Stimulated activated CD4-positive, alpha-beta T cell treated with anti-CD3 and anti-CD28 coated beads, Interleukin-1b, Interleukin-23, amount 100 ng/mL, for 1 hour (primary cell): ENCODE measurements at places on chromosomes 2 and 18.

GRCh38 chr2:689237-689636, 12.0 kb upstream of the TMEM18 start:
- DNase-seq: no peak

DNA sequence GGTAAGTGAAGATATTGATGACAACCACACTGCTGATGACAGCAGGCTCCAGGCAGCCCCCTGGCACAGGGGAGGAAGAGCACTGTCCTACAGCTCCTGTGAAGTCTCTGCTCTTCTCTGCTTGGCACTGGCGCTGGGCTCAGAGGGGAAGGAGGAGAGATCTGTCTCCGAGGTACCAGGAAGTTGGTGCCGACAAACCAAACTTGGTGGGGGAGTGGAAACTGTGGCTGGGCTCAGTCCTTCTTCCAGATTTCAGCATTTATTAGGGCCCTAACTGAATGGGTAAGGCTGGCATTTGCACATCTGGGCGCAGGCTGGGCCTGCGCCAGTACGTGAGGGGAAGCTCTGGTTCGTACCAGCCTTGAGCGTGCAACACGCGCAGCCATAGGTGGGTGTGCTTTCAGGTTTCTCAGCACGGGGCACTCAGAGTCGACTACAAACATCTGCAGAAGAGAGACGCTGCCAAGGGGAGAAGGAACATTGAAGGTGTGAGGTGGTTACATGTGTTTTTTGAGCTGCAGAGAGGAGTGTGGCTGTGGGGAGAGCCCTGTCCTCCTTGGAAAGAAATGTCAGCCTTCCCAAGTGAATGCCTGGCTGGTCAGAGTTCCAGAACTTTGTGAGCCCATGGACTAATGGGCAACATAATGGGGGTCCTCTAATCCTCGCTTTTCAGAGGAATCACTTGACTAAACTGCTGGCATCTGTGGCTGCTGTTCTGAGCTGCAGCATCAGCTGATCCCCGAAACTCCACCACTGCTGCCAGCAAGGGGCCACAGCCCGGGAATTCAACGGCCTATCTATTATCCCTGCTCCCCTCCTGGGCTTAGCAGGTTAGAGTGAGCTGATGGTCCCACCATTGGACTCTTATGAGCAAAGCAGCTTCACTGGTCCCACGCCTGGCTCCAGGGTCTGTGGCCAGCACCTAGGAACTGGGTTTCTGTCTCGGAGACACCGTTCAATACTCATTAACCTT, 55.2 kb upstream of the SEMA4C start:
- no peak for DNase-seq

GRCh38 chr18:7678801-7679200, 111.7 kb downstream of the PTPRM start:
- DNase-seq: no peak

- no peak for DNase-seq
Measured at GRCh38 chr2:72175636-72176035, 28.0 kb upstream of the CYP26B1 start.

DNA sequence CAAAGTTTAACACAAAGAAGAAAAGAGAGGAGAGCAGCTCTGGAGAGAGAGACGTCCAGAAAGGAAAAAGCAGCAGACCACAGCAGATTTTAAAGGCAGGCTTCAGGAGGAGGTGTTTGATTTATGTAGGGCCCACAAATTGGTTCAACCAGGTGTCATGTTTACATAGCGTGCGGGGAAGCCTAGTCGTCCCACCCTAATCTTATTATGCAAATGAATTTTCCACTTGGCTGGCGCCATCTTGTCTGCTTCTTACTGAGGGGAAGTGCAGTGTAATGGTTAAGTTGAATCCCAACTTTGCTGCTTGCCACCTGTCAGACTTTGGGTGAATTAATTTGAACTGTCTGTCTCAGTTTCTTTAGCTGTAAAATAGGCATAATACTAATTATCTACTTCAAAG, 282.4 kb upstream of the CYRIA start:
- DNase-seq: no peak

DNA sequence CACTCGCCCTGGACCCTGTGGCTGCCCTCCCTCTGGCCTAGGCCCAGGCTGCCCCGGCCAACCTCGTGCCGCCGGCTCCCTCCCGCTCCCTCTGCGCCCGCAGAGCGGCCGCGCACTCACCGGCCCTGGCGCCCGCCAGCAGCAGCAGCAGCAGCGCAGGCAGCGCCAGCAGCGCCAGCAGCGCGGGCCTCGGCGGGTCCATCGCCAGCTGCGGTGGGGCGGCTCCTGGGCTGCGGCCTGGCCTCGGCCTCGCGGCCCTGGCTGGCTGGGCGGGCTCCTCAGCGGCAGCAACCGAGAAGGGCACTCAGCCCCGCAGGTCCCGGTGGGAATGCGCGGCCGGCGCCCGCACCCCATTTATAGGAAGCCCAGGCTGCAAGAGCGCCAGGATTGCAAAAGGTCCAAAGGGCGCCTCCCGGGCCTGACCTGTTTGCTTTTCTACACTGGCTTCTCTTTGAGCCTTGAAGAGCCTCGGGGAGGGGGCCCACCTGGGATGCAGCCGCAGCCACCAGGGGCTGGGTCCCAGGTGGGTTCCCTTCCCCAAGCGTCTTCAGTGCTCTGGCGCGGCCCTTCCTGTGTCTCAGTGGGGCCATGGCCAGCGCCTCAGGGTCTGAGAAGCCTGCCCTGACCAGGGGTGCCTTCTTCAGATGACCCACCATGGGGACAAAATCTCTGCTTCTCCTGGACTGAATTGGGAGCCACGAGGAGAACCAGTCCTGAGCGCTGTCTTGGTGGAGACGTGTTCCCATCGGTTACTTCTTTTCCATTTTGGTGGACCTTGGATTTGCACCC, at the start of gene APOB:
Gene APOB (minus strand): TSS at position 330 of the 789 bp plus-strand sequence. CDS start 128 bp downstream, at position 202.
- no peak for DNase-seq

DNA sequence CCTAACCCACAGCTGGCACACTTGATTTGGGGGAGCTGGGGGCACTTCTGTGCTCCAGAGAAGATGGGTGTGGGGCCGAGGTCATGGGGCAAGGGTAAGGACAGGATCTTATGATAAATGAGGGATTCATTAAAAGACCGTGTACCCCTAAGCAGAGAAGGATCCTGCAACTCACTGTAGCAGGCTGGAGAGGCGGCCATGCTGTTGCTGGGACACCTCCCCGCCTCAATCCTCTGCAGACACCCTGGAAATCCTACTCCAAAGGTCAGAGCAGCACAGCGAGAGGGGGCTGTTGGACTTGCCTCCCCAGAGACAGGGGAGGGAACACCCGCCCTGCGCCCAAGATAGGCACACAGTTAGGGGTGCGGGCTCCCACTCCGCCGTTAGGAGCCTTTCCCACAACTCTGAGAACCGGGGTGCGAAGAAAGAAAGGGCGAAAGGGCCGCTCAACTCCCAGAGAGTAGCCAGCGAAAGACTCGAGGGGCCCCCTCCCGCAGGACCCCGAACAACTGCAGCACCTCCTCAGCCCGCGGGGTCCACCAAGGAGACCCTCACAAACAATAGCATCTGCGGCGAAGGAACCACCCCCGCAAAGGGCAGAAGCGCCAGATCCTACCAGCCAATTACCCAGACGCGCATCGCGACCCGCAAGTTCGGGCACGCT, 1.4 kb downstream of the PARD6G start:
- DNase-seq: no peak

DNA sequence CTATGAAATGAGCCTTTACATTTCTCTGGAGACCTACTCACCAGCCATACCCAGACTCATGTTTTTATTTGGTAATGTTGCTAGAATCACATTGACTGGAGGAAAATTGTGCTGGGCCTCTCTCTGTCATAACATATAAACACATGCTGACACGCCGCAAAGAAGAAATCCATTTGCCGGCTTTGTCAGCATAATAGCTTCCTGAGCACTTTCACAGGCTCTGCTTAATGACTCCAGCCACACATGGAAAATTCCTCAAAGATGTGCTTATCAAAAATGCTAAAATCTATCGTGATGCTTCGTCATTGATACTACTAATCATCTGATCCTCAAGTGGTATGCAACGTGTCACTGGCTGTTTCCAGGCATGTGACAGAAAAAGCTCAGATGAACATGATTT, 63.1 kb downstream of the RND3 start:
- DNase-seq: no peak

DNA sequence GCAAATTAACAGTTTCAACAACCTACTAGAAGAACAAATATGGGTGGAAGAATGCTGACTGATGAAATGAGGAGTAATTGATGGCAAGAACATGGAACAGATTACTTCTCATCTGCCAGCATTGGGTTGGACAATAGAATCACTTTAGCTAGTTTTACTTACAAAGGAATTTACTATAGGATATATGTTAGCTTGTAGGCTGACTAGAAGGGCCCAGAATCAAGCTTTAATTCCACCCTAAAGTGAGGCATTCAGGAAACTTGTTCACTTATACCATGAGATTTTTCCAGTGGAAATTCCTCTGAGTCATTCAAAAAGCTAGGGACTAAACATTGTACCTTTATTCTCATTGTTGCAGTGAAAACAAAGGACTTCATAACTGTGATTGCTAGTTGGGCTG, 5.0 kb upstream of the ZSWIM2 start:
- no peak for DNase-seq

DNA sequence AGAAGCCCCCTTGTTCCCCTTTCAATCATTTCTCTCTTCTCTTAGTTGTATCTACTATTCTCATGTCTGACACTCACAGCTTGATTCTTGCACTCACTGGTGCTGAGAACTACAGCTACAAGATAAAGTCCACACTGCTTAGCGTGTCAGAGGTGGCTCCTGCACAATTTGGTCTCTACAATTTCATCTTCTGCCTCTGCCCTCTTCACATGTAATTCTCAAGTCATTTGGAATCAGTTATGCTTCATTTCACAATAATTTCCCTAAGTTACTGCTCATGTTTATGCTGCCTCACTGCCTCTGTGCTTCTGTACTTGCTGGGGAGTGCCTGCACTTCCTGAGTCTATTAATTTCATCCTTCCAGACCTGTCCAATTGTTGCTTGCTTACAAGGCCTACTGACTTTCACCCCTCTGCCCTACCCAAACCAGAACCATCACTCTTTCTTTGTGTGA, 11.6 kb upstream of the NAB1 start:
- no peak for DNase-seq

DNA sequence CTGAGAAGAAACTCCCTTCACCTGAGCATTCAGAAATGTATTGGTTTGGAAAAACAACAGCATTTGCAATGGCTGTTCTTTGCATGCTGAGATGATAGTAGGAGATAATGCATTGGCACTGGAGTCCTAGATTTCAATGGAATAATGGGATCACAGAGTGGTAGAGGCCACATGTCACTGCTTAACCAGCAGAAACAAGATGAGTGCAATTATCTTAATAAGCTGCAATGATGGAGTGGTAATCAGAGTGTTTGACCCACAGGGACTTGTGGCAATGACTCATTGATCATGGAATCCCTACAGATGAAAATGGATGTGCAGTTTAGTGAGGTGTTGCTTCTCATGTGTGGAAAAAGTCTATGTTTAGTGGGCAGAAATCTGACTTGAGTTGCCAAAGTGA, 218.8 kb upstream of the ZEB2 start:
- no peak for DNase-seq
